CD4-positive, alpha-beta T cell treated with Interleukin-2 at 100 ng/mL for 4 hours (primary cell): ENCODE measurements at places on chromosomes 7 and 10.
A peak's percentile ranks its signal among the peaks of the same experiment; 100 is the strongest.

DNA sequence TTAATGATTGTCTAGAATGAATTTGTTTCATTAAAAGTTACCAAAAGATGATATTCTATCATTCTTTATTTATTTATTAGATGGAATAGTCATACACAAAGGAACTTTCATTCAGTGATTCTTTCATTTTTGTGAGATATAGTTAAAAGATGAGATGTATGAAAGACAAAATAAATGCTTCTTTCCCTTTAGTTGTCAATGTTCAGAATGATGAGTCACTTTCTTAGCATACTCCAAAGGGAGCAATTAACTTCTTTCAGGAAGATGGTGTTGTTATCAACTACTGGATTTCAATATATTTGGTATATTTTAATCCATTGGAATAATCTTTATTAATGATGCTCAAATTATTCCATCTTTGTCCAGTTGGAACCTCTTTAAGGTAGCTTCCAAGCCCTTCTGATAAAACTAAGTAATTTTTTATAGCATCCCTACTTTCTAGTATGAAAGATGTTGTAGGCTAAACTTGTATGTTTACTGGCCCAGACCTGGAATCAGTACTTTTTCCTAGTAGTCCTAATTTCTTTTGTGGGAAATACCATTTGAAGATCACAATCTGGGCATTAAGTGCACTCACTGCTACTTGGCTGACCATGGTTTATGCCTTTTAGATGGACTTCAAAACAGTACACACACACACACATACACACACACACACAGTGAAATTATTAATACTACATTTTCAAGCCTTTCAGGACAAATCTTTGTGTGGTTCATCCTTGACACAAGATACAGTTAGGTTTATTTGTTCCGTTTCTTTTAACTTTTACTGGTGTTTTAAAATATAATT lies 2.5 kb downstream of the GIMAP7 start:
- peak; percentile 54 for DNase-seq

- DNase-seq, result no peak
These were observed 4.6 kb downstream of the NFKB2 start for GRCh38 chr10:102400076-102400475.

- DNase-seq, result no peak
These were observed 11.0 kb downstream of the CALHM2 start for GRCh38 chr10:103441206-103441605.

- DNase-seq, result no peak
These were observed 76.9 kb downstream of the UBE2H start for GRCh38 chr7:129875745-129876411.

DNA sequence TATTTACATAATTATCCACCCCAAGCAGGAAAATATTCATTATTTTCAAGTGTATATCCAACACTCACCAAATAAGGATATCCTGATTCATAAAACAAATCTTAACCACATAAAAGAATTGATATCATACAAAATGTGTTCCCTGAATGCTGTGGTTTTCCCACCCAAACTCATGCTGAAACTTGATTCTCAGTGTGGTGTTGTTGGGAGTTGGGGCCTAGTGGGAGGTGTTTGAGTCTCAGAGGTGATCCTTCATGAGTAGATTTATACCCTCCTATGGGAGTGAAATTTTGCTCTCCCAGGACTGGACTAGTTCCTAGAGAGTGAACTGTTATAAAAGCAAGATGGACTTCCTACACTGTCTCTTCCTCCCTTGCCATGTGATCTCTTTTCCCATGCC lies 1028.3 kb downstream of the SORCS1 start:
- DNase-seq, result no peak

- no peak for DNase-seq
These were observed 192.3 kb upstream of the STK17A start for GRCh38 chr7:43390576-43390975.

GRCh38 chr10:88883448-88883809 lies 3.4 kb downstream of the STAMBPL1 start:
- peak; percentile 45 for DNase-seq

- DNase-seq, result no peak
These were observed 200.8 kb downstream of the ELMO1 start for GRCh38 chr7:37247861-37248260.

- no peak for DNase-seq
These were observed 69.2 kb downstream of the CPVL start for GRCh38 chr7:29077176-29077575.

DNA sequence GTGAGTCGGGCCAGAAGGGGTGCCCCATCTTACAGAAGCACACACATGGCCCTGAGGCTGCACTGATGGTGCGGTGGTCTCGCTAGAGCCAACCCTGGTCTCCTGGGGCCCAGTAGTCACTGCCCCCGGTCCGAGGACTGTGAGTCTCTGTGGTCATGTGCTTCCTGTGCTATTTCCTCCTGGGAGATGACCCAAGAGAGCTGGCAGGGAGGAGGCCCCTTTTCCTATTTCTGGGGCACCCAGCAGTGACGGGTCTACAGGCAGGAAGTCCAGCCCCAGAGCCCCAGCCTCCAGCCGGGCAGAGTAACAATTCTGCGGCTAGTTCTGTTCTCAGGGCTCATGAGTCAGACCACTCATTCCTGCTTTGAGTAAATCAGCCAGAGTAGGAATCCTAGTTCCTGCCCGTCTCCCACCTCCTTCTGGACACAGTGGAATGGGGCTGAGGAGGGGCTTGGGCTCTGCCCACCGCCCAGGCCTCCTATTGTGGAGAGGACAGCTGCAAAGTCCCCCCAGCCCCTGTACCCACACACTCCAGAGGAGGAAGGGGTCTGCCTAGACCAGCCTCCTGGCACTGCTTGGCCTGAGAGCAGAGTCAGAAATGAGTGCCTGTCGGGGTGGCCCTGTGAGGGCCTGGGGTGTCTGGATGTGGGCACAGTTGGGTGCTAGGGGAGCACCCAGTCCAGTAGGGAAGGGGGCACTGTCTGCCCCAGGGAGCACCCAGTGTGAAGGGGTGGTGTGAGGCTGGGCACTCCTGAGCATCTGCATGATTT lies 80.5 kb upstream of the PPIF start:
- peak; percentile 31 for DNase-seq

DNA sequence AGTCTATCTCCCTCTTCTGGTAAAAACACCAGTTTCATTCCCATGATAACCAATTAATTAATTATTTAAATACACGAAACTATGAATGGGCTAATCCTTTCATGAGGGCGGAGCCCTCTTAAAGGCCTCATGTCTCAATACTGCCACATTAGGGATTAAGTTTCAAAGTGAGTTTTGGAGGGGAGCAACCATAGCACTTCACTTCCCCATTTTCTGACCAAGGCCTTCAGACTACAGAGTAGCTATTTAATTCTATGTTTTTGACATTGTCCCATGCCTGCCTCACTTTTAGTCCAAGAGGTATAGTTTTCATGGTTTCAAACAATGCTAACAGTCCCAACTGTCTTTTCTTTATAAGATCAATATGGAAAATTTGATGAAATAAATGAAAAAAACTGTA lies 618.6 kb downstream of the ZWINT start:
- no peak for DNase-seq

- peak; percentile 70 for DNase-seq
These were observed 1.7 kb downstream of the SFXN3 start for GRCh38 chr10:101032637-101033224.

GRCh38 chr7:140042386-140042670 lies 20.4 kb downstream of the PARP12 start:
- DNase-seq, result no peak

DNA sequence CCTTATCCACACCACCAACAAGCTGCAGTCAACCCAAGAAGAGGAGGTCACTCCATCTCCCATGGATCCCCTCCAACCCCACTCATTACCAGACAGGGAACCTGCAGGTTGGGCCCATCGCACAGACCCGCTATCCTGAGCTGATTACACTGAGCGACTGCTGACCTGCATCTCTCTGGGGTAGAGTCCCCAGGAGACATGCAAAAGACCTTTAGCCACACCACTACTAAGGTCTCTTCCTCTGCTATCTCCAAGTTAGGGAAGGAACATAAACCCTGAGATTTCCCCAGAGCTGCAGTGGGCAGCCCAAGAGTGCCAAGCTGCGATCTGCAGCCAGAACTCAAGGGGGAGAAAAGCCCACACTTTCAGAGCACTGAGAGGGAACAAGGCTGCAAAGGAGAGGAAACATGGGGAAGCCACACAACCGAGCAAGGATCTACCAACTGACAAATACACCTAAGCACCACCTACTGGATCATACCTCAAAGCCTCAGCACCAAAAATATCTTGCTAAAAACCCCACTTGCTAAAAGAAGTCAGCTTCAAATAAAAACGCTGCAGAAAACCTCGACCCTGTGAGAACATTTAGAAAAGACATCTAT lies 298.2 kb downstream of the SORCS1 start:
- no peak for DNase-seq

- DNase-seq, result no peak
These were observed 55.1 kb downstream of the KCTD7 start for GRCh38 chr7:66683770-66684123.

DNA sequence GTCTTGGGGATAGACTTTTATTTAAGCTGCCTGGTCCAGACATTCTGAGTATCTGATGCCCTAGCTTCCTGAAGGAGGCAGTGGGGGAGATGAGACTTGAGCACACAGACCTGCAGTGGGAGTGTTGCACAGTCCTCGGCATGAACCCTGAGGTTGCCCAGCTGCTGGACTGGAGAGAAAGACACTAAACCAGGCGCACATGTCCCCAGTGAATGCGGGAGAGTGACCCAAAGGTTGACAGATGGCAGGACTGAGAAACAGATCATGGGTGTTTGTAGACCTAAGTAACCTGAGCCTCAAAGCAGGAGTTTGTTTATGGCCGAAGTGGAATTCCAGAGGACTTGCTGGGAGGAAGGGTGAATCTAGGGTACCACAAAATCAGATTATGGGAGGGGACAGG lies 15.7 kb upstream of the MSRB2 start:
- DNase-seq, result no peak

GRCh38 chr10:31146491-31147209 lies 115.0 kb upstream of the ZNF438 start:
- DNase-seq, result no peak

GRCh38 chr7:98678215-98678614 lies 61.1 kb downstream of the NPTX2 start:
- DNase-seq, result no peak

- no peak for DNase-seq
These were observed 124.2 kb downstream of the RNF32 start for GRCh38 chr7:156764766-156765165.

- DNase-seq, result no peak
These were observed 6.6 kb upstream of the ZNF786 start for GRCh38 chr7:149097088-149097487.

GRCh38 chr10:118950997-118951637 lies 78.4 kb upstream of the NANOS1 start:
- DNase-seq, result no peak

GRCh38 chr7:155848691-155849669 lies 36.7 kb upstream of the SHH start:
- no peak for DNase-seq

DNA sequence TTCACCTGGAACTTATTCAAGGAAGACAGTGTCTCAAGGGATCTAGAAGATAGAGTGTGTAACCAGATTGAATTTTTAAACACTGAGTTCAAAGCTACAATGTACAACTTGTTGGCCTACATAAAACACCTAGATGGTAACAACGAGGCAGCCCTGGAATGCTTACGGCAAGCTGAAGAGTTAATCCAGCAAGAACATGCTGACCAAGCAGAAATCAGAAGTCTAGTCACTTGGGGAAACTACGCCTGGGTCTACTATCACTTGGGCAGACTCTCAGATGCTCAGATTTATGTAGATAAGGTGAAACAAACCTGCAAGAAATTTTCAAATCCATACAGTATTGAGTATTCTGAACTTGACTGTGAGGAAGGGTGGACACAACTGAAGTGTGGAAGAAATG lies 10.9 kb downstream of the IFIT3 start:
- no peak for DNase-seq

GRCh38 chr7:32167815-32168214 lies 97.6 kb upstream of the PDE1C start:
- no peak for DNase-seq

GRCh38 chr7:100170101-100170897 lies 1.9 kb upstream of the GAL3ST4 start:
- DNase-seq, result no peak
